ENCODE measurements at places on chromosomes 13 and 19.

GRCh38 chr19:2636897-2637683 lies 65.4 kb downstream of the GNG7 start:
- DNase-seq: peak; percentile 51

DNA sequence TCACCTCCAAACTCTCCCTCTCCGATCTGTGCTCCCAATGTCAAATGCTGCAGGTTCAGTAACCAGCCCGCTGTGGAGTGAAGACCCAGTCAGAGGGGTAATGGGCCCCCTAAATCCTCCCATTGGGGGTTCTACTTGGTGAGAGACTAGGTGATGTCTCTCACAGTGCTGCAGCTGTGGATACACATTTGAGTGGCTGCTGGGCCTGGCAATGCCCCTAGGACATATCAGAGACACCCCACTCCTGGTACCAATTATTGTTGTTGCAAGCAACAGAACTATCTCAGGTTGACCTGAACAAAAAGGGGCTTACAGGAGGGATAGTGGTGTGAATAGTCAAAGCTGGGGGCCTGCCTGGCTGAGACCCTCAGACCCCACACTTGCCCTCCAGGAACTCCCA lies 4.6 kb downstream of the MATK start:
- DNase-seq: no peak

DNA sequence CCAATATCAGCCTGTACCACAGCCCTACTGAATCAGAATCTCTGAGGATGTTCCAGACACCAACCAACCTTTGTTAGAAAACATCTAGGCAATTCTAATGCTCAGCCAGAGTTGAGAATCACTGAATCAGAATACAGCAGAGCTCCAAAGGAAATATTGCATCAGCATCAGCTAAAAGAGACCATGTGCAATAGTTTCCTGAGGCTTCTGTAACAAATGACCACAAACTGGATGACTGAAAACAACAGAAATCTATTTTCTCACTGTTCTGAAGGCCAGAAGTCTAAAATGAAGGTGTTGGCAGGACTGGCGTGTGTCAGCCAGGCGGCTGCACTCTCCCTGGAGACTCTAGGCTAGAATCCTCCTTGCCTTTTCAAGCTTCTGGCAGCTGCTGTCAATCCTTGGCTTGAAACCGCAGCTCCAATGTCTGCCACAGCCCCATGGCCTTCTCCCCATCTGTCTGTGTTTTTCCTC lies 1.2 kb upstream of the DCT start:
- no peak for DNase-seq

DNA sequence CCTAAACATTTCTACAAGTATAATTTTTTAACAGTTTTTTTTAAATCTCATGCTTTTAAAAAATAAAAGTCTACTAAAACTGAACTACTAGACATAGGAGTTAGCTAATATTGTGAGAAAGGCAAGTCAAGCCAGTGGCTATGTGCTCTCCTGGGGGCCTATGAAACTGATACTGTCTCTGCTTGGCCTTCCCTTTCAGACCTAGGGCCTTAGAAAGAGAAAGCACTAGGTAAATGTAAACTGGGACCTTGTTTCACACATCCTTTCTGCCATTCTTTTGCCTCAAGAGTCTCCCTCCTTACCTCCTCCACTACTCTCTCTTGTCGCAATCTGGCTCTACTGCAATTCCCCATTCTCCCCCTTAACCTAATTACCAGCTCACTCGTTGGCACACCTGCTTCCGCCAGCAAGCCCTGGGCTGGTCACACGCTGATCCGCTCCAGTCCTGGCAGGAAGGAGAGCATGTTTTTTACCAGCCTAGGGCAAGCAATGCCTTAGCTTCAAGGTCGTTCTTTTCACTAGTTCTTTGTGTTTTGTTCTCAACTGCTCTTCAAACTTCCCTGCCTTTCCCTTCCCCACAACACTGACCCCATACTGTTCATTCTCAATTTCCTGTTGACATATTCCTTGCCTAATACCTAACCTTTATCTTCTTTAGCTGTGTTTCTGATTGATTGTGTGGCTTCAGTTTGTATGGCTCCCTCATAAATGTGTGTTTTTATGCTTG lies 23.1 kb downstream of the TBC1D4 start:
- DNase-seq: no peak

GRCh38 chr13:98786023-98786422 lies 33.6 kb upstream of the SLC15A1 start:
- no peak for DNase-seq

DNA sequence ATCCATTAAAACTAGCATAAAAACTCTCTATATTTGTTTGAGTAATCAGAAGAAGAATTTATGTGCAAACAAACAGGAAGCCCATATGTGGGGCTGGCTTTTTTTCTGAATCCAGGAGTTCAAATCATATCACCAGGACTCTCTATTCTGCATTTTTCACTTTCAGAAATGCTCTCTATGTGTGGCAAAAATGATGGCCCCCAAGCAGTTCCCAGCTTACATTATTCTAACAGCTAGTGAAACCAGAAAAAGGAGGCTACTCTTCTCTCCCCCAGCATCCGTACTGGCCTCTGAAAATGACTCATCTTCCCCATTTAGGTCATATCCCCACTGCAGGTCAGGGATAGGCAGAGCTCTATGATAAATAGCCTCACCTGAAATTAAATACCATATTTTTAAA lies 20.4 kb downstream of the RBM26 start:
- DNase-seq: no peak

- DNase-seq: no peak
Measured at GRCh38 chr19:2333027-2333806, 4.7 kb downstream of the SPPL2B start.

DNA sequence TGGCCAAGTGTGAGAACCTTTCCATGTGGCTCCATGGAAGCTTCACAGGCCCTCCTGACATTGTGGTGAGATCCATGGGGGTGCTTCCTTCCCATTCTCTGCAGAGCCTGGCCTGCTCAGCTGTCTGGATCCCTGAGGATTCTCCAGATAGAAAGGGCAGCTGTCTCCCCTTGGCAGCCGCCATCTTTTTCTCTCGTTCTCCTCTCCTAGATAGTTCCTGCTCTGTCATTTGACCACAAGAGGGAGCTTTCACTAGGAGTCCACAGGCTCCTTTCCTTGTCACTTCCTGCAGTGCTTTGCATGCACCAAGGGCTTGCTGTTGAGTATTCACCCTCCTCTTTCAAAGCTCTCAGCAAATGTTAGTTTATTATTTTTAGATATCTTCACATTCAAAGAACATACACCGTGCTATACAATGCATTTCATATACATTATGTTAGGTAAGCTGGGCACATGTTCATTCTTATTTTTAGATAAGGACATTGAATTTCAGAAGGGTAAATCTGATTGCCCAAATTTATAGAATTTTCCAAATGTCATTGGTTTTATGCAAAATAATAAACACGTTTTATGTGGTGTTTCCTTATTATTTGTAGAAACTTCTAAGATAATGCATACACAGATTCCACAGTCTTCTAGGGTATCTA lies 133.2 kb downstream of the FRY start:
- no peak for DNase-seq

DNA sequence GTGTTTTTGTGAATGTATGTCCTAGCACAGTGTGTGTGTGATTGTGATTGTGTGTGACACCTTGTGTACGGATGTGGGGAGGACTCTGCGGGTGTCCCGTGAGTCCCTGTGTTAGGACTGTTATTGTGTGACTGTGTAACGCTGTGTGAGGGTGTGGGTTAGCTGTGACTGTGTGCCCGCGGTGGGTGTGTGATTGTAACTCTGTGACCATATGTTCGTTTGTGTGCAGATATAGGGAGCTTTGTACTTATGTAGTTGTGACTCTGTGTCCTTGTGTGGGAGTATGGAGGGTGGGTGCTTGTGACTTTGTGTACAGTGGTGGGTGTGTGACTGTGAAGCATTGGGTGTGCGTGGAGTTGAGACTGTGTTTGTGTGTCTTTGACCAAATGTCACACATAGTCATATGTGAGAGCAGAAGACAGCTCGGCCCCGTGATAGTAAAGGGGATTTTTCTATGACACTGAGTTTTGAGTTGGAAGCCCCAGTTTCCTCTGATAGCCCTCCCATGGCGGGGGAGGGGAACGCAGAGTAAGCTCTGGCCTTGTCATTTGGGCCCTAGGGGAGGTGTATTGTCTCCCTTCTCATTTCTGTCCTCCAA lies 949 bp upstream of the ZNF260 start:
- peak; percentile 2 for DNase-seq

DNA sequence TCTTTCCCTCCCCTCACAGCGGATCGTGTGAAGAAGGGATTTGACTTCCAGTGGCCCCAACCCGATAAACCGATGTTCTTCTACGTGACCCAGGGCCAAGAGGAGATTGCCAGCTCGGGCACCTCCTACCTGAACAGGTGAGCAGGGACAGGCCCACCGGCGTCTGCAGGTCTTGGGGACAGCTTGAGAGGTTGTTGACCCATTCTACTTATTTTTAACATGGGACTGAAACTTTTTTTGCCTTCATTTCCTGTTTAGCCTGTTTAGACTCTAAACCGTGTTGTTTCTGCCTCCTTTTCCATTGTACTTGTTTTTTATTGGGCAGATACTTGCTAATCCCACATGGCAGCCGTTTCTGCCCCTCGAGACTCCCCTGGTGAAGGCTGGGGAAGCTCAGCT lies 28.5 kb downstream of the UPF1 start:
- no peak for DNase-seq

- no peak for DNase-seq
Measured at GRCh38 chr13:71922194-71922593, 55.2 kb upstream of the DACH1 start.

GRCh38 chr13:43543331-43543730 lies 243.4 kb downstream of the ENOX1 start:
- no peak for DNase-seq

GRCh38 chr19:16252459-16253205 lies 54.9 kb downstream of the AP1M1 start:
- no peak for DNase-seq

GRCh38 chr19:1248139-1248785 lies at the start of gene MIDN:
MIDN (plus strand) TSS chr19:1248583; CDS start chr19:1250297, 1,714 bp downstream.
- DNase-seq: peak; percentile 64

DNA sequence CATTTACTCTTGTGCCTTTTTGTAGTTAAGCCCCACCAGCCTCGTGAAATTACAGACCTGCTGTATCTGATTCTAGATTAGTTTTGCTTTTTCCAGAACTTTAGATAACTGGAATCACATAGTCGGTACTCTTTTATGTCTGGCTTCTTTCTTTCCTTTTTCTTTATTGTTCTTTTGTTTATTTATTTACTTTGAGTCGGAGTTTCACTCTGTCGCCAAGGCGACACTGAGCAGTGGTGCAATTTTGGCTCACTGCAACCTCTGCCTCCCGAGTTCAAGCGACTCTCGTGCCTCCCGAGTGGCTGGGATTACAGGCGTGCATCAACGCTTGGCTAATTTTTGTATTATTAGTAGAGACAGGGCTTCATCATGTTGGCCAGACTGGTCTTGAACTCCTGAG lies 6.0 kb upstream of the NCCRP1 start:
- no peak for DNase-seq

DNA sequence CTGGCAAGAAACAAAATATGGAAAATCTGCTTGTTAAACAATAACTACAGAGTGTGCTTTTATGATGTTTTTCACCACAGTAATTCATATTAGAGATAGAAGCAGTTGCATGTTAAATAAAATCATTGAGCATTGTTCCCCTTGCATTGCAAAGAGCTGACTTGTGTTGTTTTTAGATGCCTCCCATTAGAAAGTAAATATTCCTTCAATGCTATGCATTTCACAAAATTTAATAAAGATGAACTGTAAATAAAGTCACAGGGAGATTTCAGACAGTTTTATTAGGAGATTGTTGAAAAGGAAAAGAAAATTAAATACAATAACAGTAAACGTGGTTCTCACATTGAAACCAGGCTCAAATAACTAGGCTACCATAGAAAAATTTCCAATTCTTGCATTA lies 429.3 kb downstream of the DACH1 start:
- no peak for DNase-seq

DNA sequence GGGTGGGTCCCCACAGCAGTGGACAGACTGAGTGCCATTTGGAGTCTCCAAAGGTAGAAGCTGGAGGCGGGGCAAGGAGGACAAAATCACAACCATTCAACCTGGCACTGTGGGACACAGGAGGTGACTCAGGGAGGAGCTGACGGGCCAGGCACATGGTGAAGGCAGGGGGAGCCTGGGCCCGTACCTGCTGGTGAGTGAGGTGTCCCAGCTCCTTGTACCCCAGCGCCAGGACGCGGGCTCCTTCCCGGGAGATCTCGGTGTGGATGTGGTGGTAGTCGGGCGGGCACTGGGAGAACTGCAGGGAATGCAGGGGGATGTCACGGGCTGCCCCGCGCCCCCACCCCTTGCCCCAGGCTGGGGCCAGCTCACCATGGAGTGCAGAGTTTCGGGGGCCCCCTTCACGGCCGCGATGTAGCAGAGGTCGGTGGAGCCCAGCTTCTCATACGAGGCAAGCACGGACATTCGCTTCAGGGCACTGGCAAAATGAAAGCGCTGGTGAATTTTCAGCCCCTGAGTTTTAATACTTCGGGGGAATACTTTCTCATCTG lies 9.8 kb downstream of the ATP13A1 start:
- DNase-seq: no peak

- DNase-seq: peak; percentile 20
Measured at GRCh38 chr19:16327911-16328823, 3.5 kb downstream of the KLF2 start.

DNA sequence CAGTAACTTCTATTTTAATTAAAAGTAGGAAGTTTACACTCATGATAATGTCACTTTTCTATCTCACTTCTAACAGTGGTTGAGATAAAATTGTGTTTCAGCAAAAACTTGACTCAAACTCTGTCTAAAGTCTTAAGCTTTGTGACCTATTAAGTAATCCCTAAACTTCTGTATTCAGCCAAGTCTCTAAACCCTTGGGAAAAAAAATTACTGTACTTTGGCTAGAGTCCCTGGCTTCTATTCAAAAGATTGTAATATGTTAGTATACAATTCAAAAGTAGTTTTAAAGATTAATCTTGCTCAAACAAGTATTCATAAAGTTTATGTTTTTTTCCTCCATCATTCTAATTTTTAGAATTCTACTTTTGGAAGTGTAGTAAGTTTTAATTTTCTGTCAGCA lies 1248.8 kb downstream of the UQCRFS1 start:
- DNase-seq: no peak

DNA sequence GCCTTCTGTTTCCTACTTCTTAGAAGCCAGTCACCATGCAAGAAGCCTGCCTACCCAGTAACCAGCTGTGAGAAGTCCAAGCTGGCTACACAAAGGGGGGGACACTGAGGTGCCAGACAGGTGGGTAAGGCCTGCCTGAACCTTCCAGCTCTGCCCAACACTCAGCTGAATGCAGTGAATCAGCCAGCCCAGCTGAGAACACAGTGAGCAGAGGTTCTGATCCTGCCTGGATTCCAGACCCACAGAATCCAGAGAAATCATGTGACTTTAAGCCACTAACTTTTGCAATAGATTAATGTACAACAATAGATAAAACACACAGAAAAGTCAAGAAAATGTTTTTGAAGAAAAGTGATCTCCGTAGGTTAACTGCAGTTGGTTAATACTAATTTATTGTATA lies 151.7 kb downstream of the EFNB2 start:
- no peak for DNase-seq
